CD4-positive, CD25-positive, alpha-beta regulatory T cell (primary cell): ENCODE measurements at places on chromosomes 2 and 18.

- DNase-seq, result no peak
Observed at GRCh38 chr2:56474412-56475158, 290.8 kb downstream of the CCDC85A start.

- DNase-seq, result no peak
Observed at GRCh38 chr18:8045884-8046281, 478.8 kb downstream of the PTPRM start.

GRCh38 chr2:60409531-60409871, 144.0 kb downstream of the BCL11A start:
- DNase-seq, result no peak

- no peak for DNase-seq
Observed at GRCh38 chr18:26493021-26493420, 55.3 kb downstream of the KCTD1 start.

DNA sequence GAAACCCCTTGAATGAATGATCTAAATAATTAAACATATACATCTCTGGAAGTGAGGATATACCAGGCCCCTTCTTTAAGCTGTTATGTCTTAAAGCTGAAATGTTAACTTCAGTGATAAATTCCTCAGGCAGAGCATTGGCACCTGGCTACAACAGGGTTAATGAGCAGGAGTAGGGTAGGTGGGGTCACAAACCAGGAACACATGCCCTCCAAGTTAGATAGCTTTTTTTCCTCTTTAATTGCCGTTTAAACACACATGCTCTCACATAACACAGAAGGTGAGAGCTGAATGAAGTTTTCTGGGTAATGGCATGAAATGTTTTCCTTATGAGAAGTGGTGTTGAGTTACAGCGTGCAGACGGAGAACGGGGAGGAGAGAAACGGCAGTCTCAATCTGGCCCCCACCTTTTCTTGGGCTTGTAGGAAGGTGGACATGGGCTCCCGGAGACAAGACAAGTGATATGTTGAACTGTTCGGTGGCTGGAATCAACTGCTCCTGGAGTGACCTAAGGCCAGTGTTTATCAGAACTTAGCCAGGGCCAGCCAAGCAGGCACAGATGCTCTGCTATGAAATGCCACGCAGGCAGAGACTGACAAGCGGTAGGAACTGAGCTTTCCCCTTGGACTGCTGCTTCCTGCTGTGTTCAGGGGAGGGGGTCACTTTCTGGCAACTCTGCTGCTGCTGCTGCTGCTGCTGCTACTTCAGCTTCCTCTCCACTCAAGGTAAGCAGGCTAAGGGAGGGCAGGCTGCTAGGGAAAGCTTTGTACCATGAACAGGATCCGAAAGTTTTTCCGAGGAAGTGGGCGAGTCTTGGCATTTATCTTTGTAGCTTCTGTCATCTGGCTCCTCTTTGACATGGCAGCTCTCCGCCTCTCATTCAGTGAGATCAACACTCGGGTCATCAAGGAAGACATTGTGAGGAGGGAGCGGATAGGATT, at the start of gene GALNT5:
Gene GALNT5, plus strand, starts transcription at position 394 of the 941 bp plus-strand sequence. Its CDS starts 378 bp downstream, at position 772.
- no peak for DNase-seq

DNA sequence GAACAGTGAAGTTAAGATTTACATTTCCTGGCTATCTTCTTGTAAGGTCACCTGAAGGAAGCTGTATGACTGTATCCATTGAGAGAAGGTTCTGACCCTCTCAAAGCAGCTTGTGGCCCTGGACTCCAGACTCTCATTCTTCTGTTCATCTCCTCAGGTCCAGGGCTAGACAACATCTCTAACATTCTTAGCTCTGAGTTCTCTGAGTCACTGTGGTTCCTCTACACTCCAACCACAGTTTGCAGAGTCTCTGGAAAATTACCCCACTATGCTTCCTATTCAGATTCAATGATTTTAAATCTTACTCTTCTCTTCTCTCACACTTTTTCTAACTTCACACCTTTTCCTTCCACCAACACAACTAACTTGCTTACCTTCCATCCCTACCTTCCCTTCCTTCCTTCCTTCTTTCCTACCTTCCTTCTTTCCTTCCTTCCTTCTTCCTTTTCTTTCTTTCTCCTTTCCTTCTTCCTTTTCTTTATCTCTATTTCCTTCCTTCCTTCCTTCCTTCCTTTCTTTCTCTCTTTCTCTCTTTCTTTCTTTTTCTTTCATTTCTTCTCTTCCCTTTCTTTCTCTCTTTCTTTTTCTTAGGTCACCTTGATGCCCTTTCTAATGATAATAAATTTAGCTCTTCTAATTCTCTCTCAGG, 824.3 kb upstream of the ZEB2 start:
- no peak for DNase-seq

- DNase-seq, result no peak
Observed at GRCh38 chr2:64186699-64187605, 42.7 kb upstream of the PELI1 start.

DNA sequence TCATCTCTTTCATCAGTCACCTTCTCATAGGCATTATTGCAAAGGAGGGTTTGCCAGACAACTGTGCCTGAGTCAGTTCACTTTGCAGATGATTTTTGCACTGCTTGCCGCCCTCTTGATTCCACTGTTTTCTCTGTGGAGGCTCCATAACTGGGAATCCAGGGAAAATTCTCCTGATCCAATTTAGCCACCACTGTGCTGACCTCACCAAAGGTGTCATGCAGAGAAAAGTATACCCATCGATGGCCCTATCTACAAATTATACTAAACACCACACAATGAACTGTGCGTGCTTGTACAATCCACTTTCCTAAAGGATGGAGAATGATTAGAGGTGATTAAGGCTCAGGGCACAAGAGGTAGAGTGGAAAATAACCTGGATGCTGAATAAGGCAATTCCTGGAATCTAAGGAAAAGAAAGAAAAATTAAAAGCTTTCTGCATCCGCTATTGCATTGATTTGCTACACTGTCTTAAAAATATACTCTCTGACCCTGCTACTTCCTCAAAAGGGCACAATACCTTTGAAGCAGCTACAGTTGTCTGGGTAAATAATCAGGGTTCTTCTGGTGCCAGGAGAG, 409.4 kb downstream of the RIT2 start:
- DNase-seq, result no peak

DNA sequence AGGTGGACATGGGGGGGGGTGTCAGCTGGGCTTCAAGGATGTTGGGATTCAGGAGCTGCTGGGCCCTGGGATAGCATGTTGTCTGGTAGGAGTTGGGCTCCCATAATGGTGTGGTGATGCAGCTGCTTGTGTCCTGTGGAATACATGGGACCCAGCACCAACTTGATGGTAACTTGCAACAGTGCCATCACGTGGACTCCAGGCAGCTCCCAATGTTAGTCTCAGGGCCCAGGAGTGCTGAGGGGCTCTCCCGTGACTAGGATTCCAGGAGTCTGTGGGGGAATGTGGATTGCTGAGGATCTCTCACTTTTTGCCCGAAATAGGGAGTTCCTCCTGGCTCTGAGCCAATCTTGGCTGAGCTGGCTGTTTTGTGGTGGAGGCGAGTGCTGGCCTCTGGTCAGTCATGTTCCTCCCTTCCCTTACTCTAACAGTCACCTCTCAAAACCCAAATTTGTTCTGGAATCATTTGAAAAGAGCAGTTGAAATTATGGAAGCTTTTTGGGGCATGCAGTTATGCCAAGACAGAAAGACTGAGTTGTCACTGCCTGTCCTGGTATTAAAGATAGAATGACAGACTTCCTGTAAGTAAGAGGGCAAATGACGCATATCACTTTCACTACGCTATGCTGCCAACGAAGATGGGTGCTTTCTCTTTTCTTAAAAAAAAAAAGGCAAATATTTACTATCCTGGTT, 607.1 kb downstream of the ADCYAP1 start:
- no peak for DNase-seq

- no peak for DNase-seq
Observed at GRCh38 chr2:138084206-138084605, 119.9 kb downstream of the HNMT start.

GRCh38 chr2:162315938-162316337, 2.5 kb downstream of the IFIH1 start:
- DNase-seq, result no peak

- no peak for DNase-seq
Observed at GRCh38 chr2:239651859-239652258, 251.0 kb upstream of the HDAC4 start.
